Esophagus (tissue), 2 donors: ENCODE measurements at places on chromosomes 12 and 14. TPM values are rescaled to one million over a fixed set of nuclear protein-coding genes. Genes with fewer than 3 reads are reported as not detected.

The MOAP1 gene
- 5.4 TPM for polyA plus RNA-seq

The SCN8A gene
- 0.09 TPM for polyA plus RNA-seq

The ZC2HC1C gene
- polyA plus RNA-seq = 3.3 TPM

The EXOC5 gene
- 5.9 TPM for polyA plus RNA-seq

The C14orf180 gene
- not detected for polyA plus RNA-seq

The CCDC184 gene
- polyA plus RNA-seq = 0.28 TPM

The DNM1L gene
- 24.3 TPM for polyA plus RNA-seq

The AKAP3 gene
- 0.75 TPM for polyA plus RNA-seq

The ZNF140 gene
- polyA plus RNA-seq = 9.0 TPM

The SMCO2 gene
- polyA plus RNA-seq = 1.6 TPM

The ASPG gene
- 50.4 TPM for polyA plus RNA-seq

The PTCSC3 gene
- polyA plus RNA-seq = not detected

The C12orf75 gene
- 7.9 TPM for polyA plus RNA-seq

The VASH1 gene
- polyA plus RNA-seq = 2.4 TPM

The TRIP11 gene
- polyA plus RNA-seq = 3.7 TPM

The NINJ2 gene
- polyA plus RNA-seq = 3.3 TPM

The TSPAN9 gene
- 8.2 TPM for polyA plus RNA-seq

The CLEC4A gene
- polyA plus RNA-seq = 1.3 TPM

The TPH2 gene
- polyA plus RNA-seq = not detected

The OVCH1 gene
- polyA plus RNA-seq = 0.01 TPM

The CCND2 gene
- 6.1 TPM for polyA plus RNA-seq

The GPR162 gene
- polyA plus RNA-seq = 2.1 TPM

The GDF3 gene
- not detected for polyA plus RNA-seq

The SERPINA9 gene
- not detected for polyA plus RNA-seq

The SYCP3 gene
- 0.33 TPM for polyA plus RNA-seq

The NPFF gene
- polyA plus RNA-seq = 0.12 TPM

The NDUFB1 gene
- polyA plus RNA-seq = 754 TPM

The TARBP2 gene
- polyA plus RNA-seq = 24.8 TPM

The METTL17 gene
- polyA plus RNA-seq = 55.1 TPM

The KLRB1 gene
- 0.73 TPM for polyA plus RNA-seq

The TAPBPL gene
- polyA plus RNA-seq = 8.9 TPM

The FGF23 gene
- polyA plus RNA-seq = not detected

The KCNA1 gene
- polyA plus RNA-seq = not detected
